ENCODE measurements at places on chromosomes 5 and 9.
A peak's percentile ranks its signal among the peaks of the same experiment; 100 is the strongest.

- DNase-seq = peak; percentile 58
Observed at GRCh38 chr9:37034305-37034937, 353 bp upstream of the PAX5 start.

DNA sequence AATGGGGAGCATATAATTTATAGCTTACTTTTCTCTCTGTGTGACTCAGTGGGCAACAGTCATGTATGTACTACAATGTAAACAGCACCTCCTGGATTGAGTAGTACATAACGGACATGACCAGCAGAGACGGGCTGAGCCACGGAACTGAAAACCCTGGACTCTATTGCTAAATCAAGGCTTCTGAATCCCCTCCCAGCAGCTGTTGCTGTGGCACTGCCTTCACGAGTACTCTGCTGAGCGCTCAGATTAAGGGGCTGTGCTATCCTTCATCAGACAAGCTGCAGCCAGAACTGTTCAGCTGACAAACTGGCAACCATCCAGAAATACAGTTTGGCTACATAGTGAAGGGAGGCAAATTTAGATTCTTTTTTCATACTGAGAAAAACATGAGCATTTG is 131.3 kb upstream of the CCDC180 start:
- no peak for DNase-seq

DNA sequence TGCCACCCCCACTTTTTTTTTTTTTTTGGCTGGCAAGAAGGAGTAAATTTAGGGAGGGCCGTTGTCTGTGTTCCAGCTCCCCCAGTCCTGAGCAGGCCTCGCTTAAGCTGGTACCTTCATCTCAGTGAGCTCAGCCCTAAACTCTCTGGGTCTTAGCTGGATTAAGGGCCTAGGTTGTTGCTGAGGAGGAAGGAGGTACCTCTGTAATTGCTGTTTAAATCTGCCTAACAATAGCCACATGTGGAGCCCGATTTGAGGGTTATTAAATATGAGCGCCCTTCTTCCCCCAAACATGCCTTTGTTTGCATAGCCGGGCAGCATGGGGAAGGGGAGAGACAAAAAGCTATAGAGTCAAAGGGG is 179.0 kb upstream of the PITX1 start:
- DNase-seq = no peak

DNA sequence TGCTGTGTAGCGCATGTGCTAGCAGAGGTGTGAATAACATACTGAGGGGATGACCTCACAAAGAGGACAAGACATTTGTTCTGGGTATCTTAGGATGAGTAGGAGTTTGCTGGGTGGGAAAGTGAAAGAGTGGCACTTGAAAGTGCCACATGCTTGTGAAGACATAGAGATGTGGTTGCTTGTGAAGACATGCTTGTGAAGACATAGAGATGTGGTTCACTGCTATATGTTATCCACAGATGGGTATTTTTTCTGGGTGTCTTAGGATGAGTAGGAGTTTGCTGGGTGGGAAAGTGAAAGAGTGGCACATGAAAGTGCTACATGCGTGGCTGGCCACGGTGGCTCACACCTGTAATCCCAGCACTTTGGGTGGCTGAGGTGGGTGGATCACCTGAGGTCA is 63.6 kb downstream of the MAST4 start:
- DNase-seq = no peak

GRCh38 chr5:117204926-117205869 is 630.6 kb upstream of the SEMA6A start:
- DNase-seq = no peak

DNA sequence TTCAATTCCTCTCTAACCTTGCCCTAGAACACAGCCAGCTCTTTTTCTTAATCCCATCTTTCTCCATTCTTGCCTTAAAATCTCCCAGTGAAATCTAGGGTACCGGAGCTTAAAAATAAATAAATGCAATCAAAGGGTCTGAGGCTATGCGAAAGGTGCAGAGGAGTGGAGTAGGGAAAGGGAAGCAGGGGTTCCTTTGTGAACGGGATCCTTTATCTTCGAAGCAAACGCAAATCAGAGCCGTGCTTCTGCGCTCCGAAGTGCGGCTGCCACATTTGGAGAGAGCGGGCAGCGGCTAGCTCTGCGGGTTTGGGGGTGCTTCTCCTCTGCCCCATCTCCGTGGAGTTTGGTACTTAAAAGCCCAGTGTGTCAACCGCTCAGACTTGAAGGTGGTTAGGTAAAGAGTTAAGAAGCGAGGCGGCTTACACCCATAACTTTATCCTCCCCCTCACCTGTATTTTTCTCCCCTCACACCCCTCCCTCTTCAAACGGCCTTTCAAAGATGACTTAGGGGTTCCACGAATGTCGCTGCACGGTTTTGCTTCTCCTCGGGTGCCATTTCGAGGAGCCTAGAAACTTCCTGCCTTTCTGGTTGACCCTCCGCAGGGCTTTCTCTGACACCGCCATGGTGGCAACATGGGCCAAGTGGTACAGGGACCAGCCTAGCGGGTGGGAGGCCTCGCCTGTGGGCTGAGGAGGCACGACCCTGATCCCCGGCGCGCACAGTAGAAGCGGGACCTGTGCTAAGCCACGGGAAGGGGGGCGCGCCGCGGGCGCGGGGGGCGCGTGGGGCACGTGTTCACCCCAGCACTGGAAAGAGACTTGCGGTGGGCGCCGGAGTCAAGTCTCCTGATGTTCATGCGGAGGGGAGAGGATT is 31.7 kb upstream of the NFIB start:
- DNase-seq = peak; percentile 35

DNA sequence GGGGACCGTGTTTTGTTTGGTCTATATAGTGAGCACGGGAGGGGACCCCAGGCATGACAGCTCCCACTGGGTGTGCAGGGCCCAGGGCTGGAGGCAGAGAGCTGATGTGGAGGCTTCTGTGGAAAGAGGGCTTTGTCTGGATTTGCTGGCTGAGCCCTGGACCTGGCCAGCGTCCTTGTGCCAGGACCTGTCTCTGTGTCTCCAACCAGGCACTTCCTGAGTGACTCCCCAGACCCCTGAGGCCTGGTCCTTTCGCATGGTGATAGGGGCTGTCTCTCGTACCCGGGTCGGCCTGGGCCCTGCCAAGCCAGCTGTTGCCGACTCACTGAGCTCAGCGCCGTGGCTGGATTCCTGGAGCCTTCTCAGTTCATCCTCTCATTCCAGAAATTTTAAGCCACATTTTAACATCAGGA is 77.6 kb downstream of the ADAMTS2 start:
- no peak for DNase-seq

DNA sequence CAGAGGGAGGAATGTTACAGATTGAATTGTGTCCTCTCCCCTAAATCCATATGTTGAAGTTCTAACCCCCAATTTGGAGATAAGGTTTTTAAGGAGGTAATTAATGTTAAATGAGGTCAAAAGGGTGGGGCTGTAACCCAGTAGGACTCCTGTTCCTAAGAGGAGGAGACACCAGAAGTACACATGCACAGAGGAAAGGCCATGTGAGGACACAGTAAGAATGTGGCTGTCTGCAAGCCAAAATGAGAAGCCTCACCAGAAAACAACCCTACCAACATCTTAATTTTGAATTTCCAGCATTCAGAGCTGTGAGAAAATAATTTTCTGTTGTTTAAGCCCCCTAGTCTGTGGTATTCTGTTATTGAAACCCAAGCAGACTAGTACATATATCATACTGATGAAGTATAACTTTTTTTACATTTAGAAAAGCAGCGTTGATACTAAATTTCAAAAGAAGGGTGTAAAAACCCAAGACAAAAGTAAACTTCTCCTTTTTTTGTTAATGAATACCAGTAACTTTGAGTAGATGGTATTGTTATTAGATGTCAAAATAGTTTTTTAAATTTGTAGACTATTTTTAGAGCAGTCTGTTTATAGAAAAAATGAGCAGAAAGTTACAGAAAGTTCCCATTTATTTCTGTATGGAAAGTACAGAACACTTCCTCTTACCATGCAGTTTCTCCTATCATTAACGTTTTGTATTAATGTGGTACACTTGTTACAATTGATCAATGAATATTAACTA is 25.1 kb downstream of the RNF180 start:
- no peak for DNase-seq

DNA sequence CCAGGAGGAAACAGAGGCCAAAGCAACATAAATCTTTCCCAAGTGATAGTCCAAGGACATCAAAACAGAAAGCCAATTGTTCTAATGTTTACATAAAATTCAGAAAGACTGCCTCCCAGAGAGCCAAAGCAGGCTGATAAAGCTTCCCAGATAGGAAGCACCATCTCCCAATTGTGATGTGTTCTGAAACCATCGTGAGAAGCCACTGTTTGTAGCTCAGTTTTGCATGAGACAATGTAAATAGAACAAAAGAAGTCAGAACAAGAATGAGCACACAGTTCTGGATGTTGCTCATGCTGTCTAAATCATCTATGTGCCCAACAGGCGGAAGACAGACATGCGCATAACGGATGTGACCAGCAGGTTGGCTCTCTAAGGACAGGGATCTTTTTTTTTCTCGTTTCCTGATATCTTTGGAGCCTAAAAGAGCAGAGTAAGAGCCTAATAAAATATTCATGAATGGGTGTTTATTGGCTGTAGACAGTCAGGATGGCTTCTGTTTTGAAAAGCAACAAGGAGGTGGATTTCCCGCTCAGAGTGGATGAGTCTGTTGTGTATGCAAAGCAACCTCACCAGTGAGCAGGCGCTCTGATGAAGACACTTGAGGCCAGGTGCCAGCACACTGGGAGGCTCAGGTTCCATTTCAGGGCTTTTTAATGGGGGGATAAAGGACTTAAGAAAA is 113.6 kb downstream of the GNA14 start:
- DNase-seq = peak; percentile 5

DNA sequence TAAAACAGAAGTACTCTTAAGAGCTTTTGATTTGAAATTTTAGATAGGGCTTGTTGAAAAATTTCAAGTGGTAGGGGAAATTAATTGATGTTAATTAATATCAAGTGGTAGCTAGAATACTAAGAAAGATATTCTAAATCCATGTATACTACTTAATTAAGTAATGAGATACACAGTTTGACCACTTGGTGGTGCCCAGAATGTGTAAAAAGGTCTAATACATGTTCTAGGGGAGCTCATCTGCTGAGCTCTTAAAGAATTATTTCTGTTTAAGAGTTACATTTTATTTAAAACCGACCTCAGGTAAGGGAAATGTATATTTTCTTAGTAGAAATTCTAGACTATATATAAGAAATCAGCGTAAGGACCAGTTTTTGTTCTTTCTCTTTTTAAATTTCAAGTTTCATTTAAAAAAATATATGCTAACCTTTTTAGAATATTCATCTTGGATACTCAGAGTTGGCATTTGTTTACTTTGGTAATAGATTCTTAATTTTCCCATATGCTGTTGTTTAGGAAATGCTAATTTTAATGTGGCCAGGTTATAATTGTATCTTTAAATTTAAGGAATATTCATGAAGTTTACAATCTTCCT is 61.5 kb downstream of the LNPEP start:
- DNase-seq = peak; percentile 7

GRCh38 chr9:30065888-30066287 is 2318.6 kb upstream of the ACO1 start:
- no peak for DNase-seq

GRCh38 chr5:33984178-33984577 is 315 bp downstream of the SLC45A2 start:
- no peak for DNase-seq

GRCh38 chr5:45089870-45090269 is 281.1 kb downstream of the MRPS30 start:
- DNase-seq = no peak

DNA sequence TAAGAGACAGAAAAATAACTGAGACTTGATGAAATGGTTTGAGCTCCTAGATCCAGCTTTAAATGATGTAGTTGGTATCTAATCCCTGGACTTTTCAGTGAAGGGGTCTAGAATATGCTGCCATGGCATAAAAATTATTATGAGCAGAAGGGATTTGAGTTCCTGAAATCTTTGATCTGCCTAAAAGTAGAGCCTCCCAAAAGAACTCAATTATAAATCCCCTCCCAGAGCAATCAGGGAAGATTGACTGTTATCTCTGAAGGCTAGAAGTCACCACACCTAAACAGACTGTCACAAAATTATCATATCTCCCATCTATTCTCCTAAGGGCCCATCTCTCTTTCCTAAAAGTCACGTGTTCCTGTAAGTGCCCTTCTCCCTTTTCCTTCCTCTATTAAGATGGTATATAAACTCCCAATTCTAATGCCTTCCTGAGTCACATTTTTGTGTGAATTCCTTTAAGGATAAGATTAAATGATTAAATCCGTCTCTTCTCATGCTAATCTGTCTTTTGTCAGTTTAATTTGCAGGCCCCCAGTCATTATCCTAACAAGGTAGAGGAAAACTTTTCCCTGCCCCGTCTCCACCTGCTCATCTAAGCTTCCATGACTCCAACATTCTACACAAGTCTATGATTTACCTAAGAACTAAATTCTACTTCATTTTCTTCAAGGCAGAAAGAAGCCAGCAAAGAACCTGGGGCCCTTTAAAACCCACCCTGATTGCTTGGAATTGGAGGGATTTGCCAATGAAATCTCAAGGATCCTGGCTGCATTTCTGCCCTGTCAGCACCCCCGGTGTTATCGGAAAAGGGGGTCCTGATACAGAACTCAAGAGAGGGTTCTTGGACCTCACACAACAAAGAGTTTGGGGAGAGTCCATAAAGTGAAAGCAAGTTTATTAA is 47.1 kb upstream of the PWWP2A start:
- no peak for DNase-seq

- no peak for DNase-seq
Observed at GRCh38 chr9:130942679-130943078, 3.6 kb upstream of the FIBCD1 start.

- DNase-seq = no peak
Observed at GRCh38 chr9:94298949-94299599, 29.4 kb downstream of the NUTM2F start.

DNA sequence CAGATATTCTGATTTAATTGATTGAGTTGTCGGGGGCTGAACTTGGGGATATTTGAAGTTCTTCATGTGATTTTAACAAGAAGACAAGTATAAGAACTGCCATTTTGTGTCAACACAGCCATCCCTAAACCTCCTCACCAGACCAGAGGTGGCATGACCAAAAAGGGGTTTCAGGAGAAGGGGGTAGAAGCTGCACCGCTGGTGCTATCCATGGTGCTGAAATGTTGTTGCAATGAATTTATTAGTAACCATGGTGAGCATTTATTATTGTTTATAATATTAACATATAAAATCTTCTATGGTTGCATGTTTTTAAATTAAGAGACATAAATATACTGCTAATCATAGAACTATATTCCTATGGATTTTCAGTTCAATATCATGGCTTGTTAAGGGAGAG is 72.3 kb downstream of the GNA14 start:
- peak; percentile 28 for DNase-seq

DNA sequence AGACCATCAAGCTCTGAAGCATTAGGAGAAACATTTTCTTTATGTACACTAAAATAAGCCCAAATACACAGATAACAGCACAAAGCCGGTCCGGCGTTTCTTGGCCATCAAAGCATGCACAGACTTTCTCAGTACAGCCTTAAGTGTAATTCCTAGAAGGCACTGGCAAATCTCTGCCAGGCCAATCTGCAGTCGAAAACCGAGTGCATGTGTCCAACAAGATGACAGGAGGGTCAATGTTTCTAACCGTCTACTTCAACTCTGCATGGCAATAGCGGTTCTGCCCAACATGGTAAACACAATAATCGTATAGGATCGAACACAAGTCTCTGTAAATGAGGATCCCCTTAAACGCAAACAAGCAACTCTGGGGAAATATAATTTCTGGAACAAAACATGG is 1.1 kb downstream of the ARL15 start:
- DNase-seq = no peak
